ENCODE measurements at places on chromosomes 12 and 14.

GRCh38 chr12:26520869-26521268 is 312.1 kb downstream of the ITPR2 start:
- no peak for DNase-seq

- DNase-seq: no peak
Observed at GRCh38 chr12:123723011-123723410, 10.9 kb downstream of the ATP6V0A2 start.

DNA sequence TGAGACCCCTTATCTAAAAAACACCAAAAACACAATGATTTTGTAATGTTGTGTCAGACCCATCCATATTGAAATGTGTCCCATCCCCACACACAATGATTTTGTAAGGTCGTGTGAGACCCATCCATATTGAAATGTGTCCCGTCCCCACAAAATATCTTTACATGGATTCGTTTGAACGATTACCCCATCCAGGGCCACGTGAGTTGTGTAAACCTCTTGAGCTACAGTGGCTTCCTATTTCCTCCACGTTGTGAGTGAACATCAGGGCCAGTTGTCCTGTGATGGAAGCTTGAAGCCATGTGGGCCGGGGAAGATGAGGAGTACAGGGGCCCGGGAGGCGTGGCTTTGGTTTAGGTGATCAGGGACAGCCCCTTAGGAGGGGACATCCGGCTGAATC is 27.0 kb upstream of the ULK1 start:
- DNase-seq: no peak

DNA sequence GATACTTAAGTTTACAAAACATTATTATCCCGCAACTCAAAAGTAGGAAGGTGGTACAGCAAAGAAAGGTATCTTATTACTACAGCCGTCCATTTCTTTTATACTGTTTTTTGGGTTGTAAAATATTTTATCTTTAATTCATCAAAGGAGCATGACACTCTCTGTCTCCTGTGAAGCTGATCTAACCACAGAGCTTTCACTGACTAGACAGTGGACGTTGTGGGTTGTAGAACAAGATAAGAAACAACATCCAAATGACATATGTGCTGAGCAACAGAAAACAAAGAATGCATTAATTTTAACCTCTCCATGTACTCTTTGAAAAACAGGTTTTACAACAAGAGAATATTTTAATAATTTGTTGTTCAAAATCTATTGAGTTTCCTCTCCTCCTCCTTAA is 195.9 kb upstream of the FBXO33 start:
- no peak for DNase-seq

DNA sequence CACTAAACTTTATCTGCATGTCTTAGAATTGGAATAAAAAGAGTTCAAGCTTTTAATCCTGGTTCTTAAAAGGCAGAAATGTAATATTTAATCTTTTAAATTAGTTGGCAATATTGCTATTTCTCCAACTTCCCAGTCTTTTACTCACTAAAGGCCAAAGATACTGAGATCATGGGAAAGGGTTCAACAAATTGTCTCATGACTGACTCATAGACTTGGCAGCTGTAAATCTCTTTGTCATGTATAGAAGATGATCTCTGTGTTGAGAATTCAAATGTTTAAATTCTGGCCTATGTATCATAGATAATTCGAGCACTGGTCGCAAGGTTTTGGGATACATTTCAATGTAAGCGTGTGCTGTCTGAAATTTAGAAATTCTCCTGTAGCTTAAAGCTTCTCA is 40.1 kb upstream of the STRAP start:
- DNase-seq: no peak

DNA sequence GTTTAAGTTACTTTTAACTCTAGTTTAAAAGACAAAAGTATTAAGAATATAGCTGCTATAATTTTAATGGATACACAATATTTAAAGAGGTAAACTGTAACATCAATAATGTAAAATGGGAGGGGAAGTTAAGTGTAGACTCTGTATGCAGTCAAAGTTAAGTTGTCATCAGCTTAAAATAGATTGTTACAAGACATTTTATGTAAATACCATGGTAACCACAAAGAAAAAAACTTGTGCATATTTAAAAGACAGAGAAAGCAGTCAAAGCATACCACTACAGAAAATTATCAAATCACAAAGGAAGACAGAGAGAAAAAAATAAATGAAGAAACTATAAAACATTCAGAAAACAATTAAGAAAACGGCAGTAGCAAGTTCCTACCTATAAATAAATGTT is 73.3 kb downstream of the CEP128 start:
- no peak for DNase-seq

DNA sequence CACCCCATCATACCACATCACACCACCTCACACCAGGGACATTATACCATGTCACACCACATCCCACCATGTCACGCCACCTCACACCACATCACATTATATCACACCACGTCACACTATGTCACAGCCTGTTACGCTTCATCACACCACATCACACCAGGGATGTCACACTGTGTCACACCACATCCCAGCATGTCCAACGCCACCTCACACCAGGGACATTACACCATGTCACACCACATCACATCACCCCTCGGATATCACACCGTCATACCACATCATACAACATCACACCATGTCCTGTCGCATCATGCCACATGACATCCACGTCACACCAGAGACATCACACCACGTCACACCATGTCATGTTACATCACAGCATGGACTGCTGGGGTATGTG is 235.5 kb downstream of the TMEM121 start:
- DNase-seq: no peak

GRCh38 chr12:49767333-49767732 is 26.0 kb downstream of the TMBIM6 start:
- no peak for DNase-seq

DNA sequence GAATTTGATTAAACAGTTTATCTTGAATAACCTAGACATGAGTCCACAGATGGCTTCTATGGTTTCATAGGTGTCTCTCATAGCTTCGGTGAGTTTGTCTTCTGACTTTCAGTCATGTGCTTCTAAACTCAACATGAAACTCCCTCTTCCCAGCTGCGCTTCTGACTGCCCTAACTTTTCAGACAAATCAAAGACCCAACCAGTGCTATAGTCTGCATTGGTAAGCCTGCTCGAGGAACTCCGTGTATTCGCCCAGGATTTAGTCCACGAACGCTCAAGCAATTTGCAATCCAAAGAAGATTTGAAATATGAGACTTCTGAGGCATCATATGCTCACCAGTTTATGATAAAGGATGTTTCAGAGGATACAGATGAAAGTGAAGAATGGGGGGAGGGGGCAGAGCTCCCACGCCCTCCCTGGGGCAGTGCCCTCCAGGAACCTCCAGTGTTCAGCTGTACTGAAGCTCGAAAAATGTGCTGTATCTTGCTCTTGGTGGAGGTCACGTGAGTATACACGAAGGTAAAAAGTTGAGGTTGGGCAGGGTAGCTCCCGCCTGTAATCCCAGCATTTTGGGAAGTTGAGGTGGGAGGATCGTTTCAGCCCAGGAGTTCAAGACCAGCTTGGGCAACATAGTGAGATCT is 5.2 kb upstream of the RILPL2 start:
- DNase-seq: no peak

DNA sequence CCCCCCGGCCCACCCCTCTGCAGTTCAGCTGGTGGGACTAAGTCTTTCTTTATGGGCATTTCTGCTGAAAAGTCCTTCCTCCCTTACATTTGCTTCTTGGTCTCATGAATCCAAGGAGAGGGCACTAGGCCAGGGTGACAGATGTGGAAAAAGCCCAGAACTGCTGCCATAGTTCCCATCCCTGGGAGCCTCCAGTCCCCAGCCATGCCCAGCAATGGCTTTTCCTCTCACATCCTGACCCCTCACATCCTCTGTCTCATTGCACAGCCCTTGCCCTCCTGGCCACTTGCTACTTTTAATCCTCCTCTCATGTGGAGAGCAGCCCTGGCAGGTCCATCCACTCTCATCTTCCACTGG is 122.5 kb downstream of the ZFP36L1 start:
- DNase-seq: no peak

Measured in stimulated activated CD8-positive, alpha-beta memory T cell treated with anti-CD3 and anti-CD28 coated beads, Interleukin-15, amount 100 ng/mL, for 48 hours (primary cell).